Astrocyte (in vitro differentiated cells and primary cell): ENCODE measurements at places on chromosomes 5 and 9.

DNA sequence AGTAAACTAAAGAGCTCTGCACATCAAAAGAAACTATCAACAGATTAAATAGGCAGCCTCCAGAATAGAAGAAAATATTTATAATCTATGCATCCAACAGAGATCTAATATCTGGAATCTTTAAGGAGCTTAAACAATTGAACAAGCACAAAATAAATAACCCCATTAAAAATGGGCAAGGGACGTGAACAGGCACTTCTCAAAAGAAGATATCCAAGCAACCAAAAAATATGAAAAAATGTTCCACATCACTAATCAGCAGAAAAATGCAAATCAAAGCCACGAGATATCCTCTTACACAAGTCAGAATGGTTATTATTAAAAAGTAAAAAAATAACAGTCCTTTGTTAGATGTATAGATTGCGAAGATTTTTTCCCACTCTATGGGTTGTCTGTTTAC lies 109.1 kb upstream of the TRPC7 start:
- DNase-seq = no peak

DNA sequence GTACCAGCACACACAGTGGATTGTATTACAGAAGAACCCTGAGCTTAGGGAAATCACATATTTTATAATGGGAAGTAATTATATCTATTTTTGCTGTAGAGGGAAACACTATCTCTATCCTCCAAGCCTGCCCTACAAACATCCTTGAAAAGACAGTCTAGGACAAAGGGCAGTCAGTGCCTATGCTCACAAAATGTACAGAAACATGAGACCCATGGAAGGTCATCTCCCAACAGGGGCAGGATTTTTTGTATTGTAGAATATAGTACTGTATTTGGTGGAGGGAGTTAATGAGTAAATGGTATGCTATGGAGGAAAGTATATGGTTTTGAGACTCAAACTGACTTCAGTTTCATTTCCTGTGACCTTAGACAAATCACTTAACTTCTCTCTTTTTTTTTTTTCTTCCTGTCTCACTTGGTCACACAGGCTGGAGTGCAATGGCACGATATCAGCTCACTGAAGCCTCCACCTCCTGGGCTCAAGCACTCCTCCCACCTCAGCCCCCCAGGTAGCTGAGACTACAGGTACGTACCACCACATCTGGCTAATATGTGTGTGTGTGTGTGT lies 5.8 kb upstream of the RAB14 start:
- no peak for DNase-seq

GRCh38 chr5:58094031-58094430 lies 365.9 kb downstream of the PLK2 start:
- no peak for DNase-seq

- no peak for DNase-seq
These were observed 61.2 kb downstream of the MCTP1 start for GRCh38 chr5:95223566-95224258.

- no peak for DNase-seq
These were observed 1.7 kb downstream of the ADRA1B start for GRCh38 chr5:159917994-159918393.
